Myocyte (in vitro differentiated cells): ENCODE measurements at places on chromosomes 2 and 18. TPM values are rescaled to one million over a fixed set of nuclear protein-coding genes. Genes with fewer than 3 reads are reported as not detected.
A peak's percentile ranks its signal among the peaks of the same experiment; 100 is the strongest.

DNA sequence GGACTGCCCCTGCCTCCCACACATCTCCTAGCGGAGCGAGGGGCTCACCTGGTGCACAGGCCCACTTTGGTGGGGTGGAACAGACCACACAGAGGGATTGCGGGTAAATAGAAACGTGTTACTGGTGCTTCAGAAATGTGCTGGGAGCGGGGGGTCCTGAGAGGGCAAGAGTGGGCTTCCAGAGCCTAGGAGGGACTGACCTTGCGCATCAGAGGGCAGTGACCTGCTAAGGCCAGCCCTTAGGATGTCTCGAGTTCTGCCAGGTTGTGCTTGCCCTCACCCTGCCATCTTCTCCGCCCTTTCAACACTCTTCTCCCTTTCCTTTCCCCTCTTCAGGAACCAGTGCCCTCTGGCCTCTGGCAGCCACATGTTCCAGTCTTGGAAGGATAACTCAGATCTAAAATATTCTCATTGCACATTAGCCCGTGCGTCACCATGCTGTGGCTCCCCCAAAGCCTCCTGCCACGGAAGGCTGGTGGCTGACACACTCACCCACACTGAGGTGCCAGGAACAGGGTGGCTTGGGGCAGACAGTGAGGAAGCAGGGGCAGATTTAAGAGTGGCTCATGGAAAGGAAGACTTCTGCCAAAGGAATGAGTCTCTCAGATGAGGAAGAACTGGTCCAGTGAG lies 89.6 kb downstream of the MCFD2 start:
- peak; percentile 68 for DNase-seq

- DNase-seq = peak; percentile 4
Measured at GRCh38 chr2:40680547-40680946, 228.7 kb upstream of the SLC8A1 start.

DNA sequence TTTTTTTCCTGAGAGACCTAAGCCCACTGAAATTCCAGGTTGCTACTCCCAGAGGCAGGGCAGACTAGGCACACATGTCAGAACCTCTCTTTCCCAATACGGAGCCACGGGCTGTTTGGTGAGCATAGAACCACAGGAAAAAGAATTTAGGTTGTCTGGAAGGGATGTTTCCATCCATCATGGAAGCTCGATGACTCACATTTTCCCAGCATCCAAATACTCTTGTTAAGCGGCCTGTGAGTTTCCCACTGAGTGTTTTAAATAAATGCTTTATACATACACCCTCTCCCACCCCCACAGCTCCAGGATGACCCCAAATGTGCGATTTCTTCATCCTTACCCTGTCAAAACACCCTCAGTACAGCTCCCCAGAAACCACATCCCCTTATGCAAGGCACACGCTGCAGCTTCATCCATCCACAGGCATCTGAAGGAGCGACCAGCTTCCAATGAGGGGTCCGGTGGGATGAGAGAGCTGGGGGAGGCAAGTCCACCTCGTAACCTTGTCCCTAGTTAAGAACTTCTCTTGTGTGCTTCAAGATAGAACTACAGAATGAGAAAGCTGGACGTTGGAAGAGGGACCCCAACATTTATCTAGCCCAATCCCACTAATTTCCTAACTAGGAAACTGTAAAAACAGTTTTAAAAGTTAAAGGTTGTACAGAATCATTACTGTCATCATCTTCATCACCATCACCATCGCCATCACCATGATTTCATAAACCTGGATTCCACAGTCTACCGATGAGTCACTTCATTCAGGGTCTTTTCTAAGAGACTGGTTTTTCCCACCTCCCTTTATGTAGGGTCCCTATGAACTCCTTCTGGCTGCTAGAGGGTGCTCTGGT lies 63.5 kb upstream of the FZD7 start:
- peak; percentile 55 for DNase-seq

- DNase-seq = no peak
Measured at GRCh38 chr18:62182220-62182619, 4.6 kb downstream of the PIGN start.

DNA sequence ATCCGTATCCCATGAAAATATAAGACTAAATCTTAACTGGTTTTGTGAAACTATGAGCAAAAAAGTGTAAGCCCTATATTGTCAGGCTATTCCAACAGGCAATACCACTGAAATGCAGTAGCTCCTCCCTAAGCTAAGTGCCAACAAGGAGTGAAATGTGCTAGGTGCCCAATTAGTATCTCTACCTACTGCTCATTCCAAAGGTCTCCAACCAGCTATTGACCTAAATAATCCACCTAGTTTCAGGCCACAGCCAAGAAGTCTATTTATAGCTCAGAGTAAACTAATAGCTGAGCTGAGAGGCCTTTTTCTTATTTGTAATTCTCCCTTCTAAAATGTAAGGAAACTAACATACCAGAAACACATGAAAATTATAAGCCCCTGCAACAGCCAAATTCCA lies 482.2 kb downstream of the DCC start:
- no peak for DNase-seq

DNA sequence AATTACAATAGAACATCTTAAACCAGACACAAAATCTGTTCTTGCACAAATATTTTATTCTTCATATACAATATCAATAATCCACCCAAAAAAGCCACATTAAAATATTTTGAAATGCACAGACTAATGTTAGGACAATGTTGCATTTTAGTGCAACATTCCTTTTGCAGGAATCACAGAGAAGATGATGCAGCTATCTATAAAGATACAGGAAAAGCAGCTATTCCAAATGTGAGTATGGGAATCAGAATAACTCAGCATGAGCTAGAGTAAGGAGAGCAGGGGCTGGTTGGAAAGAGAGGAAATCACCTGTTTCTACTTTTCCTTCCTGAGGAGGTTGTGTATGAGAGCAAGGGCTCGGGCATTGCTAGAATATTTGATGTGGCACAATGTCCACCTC lies 4.8 kb downstream of the C2orf66 start:
- DNase-seq = no peak

GRCh38 chr18:59646963-59647307 lies 50.3 kb downstream of the CCBE1 start:
- DNase-seq = no peak

DNA sequence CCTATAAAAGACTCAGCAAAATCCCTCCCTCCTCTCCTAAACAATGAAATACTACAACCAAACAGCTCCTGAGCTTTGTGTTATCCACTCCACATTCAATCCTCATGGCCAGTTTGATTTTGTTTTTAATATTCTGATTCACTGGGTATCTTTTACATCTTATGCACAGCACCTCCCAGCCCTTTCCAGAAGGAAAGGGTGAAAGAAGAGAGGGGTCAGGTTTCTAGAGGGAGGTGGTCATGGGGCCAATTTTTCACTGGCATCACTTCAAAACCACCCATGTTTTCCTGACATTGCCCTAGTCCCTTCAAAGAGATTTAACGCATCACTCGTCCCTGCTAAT lies 315.6 kb downstream of the LPIN1 start:
- DNase-seq = no peak

DNA sequence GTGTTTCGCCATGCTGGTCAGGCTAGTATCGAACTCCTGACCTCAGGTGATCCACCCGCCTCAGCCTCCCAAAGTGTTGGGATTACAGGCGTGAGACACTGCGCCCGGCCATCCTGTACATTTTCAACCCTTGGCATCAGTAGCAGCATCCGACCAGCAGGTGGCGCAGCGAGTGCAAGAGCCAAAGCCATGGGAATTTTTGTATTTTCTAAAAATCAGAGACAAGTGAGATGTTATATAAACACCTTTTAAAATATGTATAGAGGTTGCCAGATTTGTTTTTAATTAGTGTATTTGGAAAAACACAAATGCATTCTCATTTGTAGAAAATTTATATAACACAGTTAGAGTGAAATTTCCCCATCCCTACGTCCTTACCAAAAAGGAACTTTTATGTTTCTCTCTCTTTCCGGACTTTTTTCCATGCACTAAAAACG lies 36.8 kb downstream of the MOGAT1 start:
- peak; percentile 85 for DNase-seq

Gene PKDCC
- 23.6 and 45.0 TPM in 2 replicates for total RNA-seq

Gene MRO
- not detected in 2 replicates for total RNA-seq

Gene TUBA4A
- 120 and 128 TPM in 2 replicates for total RNA-seq

Gene COL6A3
- total RNA-seq = 9.0 and 9.1 TPM in 2 replicates
